Activated T-helper 1 cell treated with Interleukin-2 at 50 U/mL for 16 hours (primary cell): ENCODE measurements at places on chromosomes 5 and 9.
A peak's percentile ranks its signal among the peaks of the same experiment; 100 is the strongest.

GRCh38 chr9:126587187-126588185 is 26.2 kb upstream of the LMX1B start:
- DNase-seq: no peak

DNA sequence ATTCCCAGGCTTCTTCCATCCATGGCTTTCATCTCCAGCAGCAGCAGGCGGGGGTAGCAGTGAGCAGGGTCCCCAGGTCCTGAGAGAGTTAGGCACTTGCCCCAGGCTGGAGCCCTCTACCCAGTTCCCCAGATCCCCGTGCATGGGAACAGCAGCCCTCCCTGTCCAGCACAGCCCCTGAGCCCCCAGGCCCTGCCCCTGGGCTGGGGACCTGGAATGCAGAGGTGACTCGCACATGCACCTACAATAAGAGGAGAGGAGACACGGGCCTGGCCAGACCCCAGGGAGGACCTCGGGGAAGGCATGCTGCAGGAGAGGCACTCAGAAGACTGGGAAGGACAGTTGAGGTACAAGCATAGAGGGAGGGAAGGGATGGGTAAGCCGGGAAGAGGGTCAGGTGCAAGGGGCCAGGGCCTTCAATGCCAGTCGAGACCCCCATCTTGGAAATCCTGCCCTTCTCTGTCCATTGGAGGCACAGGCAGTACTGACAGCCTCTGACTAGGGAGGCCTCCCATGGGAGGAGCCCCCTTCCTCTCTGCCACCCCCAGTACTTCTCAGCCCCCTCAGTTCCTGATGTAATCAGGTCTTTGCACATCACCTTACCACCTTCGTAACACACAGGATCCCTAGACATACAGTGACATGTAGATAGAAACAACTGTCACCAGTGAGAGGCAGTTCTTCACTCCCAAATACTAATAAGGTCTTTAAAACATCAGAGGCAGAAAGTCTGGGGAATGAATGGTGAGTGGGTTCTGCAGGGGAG is 135.3 kb upstream of the LMX1B start:
- DNase-seq: no peak

GRCh38 chr5:15604986-15605385 is 105.0 kb downstream of the FBXL7 start:
- no peak for DNase-seq

DNA sequence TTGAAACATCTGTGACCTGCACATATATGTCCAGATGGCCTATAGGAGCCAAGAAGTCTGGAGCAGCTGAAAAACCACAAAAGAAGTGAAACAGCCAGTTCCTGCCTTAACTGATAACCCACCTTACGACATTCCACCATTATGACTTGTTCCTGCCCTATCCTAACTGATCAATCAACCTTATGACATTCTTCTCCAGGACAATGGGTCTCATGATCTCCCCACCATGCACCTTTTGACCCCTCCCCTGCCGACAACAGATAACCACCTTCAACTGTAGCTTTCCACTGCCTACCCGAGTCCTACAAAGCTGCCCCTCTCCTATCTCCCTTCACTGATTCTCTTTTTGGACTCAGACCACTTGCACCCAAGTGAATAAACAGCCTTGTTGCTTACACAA is 233.8 kb downstream of the CCDC171 start:
- DNase-seq: no peak

- DNase-seq: peak; percentile 57
These were observed 6.3 kb downstream of the SLC12A7 start for GRCh38 chr5:1105350-1106265.

GRCh38 chr5:170075696-170076095 is 30.0 kb upstream of the FOXI1 start:
- no peak for DNase-seq

- DNase-seq: no peak
These were observed 31.9 kb downstream of the ANKRD33B start for GRCh38 chr5:10595672-10596309.

- DNase-seq: no peak
These were observed 18.0 kb upstream of the VLDLR start for GRCh38 chr9:2603621-2604020.

DNA sequence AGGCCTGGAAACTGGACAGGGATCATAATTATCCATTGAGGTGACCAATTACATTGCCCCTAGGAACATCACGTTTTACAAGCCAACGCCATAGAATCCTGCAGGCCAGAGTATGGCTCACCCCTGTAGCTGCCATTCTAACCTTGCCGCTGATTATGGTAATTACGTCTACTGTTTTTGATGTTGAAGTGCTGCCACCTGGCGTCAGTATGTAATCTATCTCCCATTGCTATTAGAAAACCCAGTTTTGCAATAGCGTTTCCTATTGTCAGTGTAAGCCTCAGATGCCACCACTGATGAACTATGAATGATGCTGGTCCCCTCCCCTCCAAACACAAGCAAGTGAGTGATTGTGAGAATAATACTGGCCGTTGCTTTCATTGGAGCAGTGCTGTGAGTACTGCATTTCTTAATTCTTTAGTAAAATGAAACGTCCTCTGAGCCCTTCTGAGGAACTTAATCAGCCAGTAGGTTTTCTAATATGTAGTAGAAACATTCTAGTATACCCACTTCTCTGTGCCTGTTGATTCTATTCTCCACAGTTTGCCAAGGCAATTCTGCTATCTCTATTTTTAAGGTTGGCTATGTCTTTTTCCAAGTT is 100.5 kb upstream of the NMUR2 start:
- DNase-seq: no peak

- DNase-seq: no peak
These were observed 753 bp upstream of the NR5A1 start for GRCh38 chr9:124507880-124508423.

- DNase-seq: no peak
These were observed 59.4 kb upstream of the NFIB start for GRCh38 chr9:14373336-14373666.

DNA sequence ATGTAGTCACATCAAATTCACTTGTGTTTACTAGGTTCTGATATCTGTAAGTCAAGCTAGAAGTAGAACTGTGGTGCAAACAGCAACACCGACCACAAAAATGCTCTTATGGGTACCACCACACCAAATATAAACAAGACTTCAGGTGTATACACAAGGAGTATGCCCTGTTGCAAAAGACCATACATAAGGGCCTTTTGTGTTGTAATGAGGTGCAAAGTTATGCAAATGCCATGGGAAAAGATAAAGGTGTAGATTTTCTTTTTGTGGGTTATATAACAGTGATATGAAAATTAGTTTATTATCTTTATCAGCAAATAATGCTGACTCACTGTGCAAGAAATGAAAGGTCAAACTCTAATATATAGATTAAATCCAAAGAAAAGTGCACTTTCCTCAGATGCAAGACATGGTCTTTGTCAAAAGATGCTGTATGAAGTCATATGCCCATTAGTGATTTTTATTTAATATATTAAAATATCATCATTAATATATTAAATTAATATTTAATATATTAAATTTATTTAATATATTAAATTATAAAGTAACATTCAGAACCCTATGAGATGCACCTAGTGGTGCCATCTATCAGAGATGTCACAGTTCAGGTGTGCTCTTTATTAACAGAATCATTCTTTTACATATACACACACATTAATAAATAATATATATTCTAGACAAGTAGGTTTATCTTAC is 26.7 kb upstream of the ALDH1A1 start:
- no peak for DNase-seq

GRCh38 chr9:135087489-135087792 is at the start of gene OLFM1:
OLFM1 (plus strand) TSS chr9:135087668; CDS start chr9:135087990, 322 bp downstream.
- DNase-seq: no peak

DNA sequence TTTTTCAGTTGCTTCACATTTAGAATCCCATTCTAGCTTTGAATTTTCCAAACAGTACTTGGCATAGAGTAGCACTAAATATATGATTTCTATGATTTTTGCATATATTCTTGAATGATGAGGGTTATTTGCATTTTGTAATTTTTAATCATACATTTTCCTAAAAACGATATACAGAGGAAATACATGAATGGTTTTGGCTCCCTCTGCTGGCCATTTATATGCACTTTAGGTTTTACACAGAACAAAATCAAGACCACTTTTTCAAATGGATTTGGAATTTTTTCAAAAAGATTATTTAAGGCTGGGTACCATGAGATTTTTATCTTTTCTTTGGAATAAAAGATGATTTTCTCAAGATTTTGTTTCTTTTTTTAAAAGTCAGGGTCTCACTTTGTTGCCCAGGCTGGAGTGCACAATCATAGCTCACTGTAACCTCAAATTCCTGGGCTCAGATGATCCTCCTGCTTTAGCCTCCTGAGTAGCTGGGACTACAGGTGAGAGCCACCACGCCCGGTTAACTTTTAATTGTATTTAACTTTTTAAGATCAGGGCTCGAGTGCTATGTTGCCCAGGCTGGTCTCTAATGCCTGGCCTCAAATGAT is 16.7 kb upstream of the COMMD10 start:
- DNase-seq: no peak
